Activated CD8-positive, alpha-beta memory T cell treated with anti-CD3 and anti-CD28 coated beads, Interleukin-2, amount 10 ng/mL, durations not matched to agents 7 days and 5 days (primary cell): ENCODE measurements at places on chromosomes 5 and 9.

GRCh38 chr9:107480386-107480789 is 9.2 kb downstream of the KLF4 start:
- DNase-seq, result no peak

DNA sequence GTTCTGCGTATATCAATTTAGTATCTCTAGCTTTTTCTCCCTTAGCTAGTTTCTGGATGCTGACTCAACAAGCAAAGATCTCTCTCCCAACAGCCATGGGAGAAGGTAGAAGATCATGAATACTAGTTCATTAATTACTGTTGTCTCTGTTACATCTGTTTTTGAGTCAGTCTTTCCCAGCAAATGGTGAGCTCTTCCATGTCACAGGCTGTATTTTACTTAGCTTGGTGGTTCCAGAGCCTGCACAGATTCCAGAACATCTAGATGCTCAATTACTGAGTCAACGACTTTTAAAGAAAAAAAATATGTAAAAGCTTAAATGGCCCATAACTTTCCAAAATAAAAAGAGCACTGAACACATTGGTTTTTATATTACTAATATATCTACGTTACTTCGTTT is 307.2 kb downstream of the NSG2 start:
- no peak for DNase-seq

GRCh38 chr5:138177941-138178515 is 402 bp downstream of the BRD8 start:
- DNase-seq, result peak; percentile 50

DNA sequence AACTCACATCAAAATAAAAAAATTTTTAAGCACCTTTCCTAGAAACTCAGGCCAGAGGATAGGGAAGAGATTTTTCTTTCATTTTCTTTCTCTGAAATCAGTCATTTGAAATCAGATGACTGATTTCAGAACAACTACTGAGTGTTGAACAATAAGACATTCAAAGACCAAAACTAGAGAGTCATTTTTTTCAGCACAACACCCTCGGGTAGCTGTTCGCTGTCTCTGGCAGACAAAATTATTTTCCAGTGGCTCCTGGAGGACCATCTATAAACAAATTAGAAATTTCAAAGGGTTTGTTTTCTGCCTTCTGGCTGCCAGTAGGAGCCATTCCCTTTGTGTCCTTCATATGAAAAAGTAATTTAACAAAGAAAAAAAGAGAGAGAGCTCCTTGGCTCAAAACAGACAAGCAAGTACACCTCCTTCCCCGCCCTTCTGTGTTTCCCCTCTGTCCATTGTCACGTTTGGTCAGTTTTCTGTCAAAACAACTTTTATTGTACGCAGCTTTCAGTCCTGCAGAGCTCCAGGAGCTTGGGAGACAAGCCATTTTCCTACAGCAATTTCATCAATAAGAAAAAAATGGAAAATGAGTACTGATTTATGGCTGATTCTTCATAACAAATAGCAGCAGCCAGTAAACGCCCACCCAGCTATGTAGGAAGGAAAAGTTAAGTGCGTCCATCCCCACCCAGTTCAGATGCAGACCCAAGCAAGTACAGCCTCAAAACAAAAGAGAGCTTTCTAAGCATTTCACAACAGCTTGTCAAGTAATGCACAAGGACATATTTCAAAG is 405.2 kb downstream of the ZNF608 start:
- DNase-seq, result no peak
